ENCODE measurements at places on chromosomes 3 and 15. TPM values are rescaled to one million over a fixed set of nuclear protein-coding genes. Genes with fewer than 3 reads are reported as not detected.

Gene MGLL
- total RNA-seq: 25.3 TPM

Gene GABRB3
- total RNA-seq: not detected

Gene CRABP1
- not detected for total RNA-seq

Gene IRAK2
- 7.0 TPM for total RNA-seq

Gene GOLGA8J
- total RNA-seq: not detected

Gene FSIP1
- total RNA-seq: 2.2 TPM

Gene ITPKA
- total RNA-seq: 13.5 TPM

Gene TMIE
- total RNA-seq: 0.26 TPM

Gene STRIT1
- not detected for total RNA-seq

Gene MUC13
- total RNA-seq: not detected

Gene RNF123
- 47.8 TPM for total RNA-seq

Gene FMN1
- total RNA-seq: 1.2 TPM

DNA sequence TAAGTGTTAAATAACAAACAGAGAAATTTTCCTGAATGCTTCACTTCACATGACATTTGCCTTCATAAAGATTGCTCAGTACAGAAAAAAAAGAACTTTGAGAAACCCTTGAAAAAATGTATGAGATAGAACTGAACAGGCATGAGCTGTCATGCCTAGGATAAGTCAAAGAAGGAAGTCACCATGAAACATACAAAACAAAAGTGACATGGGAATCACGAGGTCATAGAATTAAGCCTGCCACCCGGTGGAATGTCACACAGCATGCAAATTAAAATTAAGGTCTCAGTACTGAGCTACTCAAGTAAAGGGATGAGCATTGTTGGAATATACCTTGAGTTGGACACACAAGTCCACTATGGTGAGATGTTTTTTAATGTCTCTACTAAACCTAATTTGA, 652.5 kb upstream of the NECTIN3 start:
- DNase-seq: peak; percentile 6

DNA sequence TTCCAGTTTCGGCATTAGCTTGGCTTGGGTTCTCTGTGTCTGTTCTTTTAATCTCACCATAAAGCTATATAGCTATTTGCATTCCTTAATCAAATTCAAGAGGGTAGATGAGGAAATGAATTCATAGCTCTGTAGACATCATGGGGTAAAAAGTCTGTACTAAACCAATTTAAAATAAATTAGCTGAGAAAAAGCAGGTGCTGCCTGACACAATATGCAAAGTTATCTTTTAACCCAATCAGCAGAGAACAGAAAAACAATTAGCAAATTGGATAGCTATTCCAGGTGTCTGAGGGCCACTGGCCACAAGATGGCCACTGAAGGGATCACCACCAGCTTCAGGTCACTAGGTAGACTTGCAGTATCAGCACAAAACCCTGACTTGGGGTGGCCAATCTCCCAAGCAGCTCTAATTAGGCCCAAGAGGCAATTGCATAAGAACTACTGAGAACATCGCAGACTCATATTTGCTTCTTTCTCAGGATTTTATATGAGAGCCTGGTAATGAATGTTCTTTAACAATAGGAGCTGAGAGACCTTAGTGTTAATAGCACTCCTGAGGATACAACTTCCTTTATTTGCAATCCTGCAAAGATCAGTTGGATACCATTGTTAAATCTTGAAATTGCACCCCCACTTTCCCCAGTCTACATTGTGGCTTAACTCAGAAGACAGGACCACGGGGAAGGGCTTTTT, 494.3 kb downstream of the PDCD6IP start:
- DNase-seq: no peak

- DNase-seq: no peak
These were observed 210.6 kb downstream of the UBE3A start for GRCh38 chr15:25228261-25228660.

DNA sequence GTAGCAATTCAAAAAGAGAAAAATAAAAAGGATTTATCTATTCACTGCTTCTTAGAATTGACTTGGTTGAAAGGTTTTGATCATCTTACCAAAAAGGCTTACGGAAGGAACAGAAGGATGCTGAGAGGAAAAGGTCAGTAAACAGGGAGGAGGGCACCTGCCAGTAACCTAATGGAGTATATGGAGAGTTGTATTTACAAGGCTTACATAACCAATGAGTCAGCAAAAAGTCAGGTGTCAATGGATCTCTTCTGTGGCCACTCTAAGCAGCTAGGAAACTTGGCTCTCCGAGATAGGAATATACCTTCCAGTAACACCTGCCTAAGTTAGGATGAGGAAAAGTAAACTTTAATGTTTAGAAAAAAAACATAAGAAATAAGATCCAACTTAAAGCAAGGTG, 80.5 kb upstream of the PLXND1 start:
- DNase-seq: peak; percentile 49

GRCh38 chr3:135992072-135992471, 26.5 kb downstream of the PPP2R3A start:
- DNase-seq: peak; percentile 73

DNA sequence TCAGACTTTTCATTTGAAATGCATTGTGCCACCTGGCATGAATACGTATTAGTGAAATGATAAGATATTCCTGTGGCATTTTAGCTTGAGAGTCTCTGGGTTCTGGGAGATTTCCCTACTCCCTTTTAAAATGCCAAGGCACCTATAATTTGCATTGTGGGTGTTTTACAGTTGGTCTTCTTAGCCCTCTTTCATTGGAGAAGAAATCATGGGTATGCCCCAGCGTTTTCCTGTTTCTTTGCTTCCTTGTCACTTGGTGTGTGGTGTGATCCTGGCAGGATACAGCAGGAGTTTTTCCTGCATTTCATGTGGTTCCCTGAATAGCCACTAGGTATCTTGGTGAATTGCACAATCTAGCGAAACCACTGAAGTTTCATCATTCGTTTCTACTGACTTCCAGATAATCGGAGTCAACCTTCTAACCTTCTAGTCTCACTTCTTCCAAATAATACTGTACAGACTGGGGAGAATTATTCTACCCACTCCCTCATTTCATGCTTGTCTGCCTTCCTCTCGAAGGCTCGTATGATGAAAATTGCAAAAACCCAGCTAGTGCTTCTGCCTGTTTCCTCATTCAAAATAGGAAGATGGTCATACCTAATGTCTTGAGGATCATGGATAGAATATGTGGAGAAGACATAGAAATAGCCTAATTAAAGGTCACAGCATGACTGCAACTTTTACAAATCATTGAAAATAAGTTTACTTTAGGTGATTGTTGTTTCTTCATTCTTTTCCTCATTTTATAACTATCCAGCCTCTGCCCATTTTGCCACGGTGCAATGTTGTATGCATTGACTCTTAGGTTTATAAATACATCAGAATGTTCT, 2.6 kb downstream of the BHLHE40 start:
- peak; percentile 93 for DNase-seq

- DNase-seq: no peak
These were observed at the start of gene TNNC1 for GRCh38 chr3:52453496-52454249. TSS of gene TNNC1 (minus strand) at chr3:52454041. CDS start at chr3:52454015, 26 bp downstream.

DNA sequence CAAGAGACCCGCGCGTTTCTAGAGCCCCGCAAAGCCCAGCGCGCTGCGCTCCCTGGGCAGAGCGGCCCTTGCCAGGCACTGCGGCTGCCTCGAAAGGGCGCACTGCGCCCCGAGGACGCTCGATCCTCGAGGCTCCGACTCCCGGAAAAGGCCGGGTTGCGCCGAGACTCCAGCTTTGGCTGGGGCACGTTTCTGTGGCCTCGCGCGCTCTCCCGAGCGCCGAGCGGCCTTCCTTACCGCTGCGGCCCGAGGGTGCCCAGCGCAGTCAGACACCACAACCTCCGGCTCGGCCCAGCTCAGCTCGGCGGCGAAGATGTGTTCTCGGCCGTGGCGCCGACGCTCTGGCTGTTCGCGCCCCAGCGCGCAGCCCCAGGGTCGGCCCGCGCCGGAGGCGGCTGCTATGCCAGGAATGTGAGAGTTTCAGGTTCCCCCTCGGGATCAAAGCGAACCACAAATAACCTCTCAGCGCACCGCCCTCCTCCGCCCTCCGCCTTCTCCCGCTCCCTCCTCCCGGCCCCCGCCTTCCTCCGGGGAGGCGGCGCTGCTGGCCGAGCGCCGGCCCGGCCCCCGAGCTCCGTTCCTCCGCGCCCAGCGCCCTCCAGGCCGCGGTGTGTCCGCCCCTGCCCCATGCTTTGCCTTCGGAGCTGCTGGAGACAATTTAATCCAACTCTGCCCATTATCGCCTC, at the start of gene AMOTL2:
Gene AMOTL2, minus strand, starts transcription at position 343 of the 686 bp plus-strand sequence. CDS start 3,014 bp downstream, outside the sequence.
- DNase-seq: peak; percentile 93

DNA sequence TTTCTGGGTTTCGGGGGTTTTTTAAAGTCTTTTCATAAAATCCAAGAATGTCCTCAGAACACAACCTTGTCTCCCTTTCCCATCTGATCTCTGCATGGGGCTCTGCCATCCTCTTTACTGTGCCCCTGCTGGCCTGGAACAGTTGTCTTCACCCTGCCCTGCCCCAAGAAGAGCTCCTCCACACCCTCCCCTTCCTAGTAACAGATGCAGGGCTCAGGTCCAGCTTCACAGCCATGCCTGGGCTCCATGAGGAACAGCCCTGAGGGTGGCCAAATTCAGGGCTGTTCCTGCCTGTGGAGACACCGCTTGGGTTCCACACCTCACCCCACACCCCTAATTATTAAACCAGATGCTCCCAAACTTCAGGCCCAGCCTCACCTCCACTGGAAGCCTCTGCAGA, 12.9 kb upstream of the ULK3 start:
- no peak for DNase-seq

DNA sequence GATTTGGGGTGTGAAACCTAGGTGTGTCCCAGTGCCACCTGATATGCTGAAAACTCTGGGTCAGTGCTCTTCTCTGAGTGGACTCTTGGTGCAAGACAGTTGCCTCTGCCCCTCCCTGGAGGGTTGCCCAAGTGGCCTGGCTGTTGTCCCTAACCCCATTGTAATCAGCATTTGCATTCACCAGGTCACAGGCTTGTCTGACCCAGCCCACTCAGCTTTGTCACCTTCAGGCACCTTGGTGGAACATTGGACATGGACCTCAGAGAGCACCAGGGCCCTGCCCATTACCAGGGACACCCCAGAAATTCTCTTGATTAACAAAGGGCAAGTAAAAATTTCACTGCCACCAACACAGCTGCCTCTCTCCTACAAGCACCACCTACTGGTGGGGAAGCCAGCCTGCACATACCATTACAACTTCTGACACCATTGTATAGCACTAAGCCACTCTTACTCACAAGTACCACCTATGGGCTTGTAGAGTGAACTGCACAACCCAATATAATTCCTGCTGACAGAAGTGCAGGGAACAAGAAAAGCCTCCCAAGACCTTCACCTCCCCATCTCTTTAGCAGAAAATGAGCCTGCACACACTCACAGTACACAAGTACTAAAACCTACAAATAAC, 324.6 kb downstream of the EPHA6 start:
- peak; percentile 20 for DNase-seq

DNA sequence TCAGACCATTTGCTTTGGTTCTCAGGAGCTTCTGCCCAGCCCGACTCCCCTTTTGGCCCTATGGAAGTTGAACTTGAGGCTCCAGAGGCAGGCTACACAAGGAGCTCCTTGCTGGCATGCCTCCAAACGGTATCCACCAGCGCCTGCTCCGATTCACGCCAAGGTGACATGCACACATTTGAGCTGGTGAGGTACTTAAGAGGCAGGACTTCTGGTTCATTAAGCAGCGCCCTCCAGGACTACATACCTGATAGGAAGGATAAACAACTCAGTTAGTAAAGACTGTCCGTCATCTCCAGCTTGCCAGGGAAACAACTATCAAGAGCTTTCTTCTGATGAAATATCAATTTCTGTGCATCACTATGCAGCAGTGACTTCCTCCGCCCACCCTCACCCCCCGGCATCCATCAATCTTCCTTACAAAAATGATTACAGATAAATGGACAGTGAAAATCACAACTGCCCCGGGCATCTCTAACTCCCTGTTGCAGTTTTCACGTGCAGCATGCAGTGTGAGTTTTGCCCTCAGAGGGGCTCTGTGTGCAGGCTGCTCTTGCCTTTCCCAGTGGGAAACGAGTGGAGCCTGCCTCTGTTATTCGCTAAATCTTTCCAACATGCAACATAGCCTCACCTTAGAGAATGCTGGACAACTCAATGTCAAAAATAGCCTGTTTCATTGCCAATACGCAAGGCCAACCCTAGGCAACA, 122.9 kb downstream of the ARRDC4 start:
- DNase-seq: no peak

DNA sequence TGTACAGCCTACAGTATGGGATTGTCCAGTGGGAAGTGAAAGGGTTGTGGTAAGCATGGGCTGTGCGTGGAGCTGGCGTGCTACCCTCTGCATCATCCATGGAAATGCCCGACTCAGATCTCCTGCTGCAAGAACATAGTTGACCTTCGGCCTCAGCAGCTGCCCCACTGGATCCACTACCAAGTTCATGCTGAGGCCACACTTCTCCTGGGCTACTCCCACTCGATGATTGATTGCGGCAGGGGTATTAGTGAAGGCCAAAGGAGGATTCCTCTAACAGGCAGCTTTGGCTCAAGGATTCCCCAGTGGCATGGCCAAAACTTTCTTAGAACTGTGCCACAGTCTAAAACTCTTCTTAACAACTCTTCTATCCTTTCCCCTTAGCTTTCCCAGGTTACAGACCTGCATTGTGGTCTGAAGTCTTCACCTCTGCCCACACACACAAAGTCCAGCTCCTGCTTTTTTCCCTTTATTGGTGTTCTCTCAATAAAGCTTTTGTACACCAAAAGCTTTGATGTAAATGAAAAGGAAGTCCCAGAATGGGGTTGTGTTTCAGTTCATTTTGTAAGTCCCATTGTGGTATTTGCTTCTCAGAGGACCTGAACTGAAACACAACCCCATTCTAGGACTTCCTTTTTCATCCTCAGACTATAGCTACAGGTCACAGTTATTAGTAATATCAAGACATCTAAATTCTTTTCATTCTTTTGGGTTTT, 4.9 kb upstream of the TBC1D5 start:
- no peak for DNase-seq

GRCh38 chr15:68644083-68644904, 65.5 kb downstream of the CORO2B start:
- peak; percentile 51 for DNase-seq
